ENCODE measurements at places on chromosomes 2 and 18. TPM values are rescaled to one million over a fixed set of nuclear protein-coding genes. Genes with fewer than 3 reads are reported as not detected.

ITGB6 gene
- 0.09 TPM for total RNA-seq

CARF gene
- 20.9 TPM for total RNA-seq

- H3K27me3 ChIP-seq, result no peaks in the 10 kb centered on the region
- peaks cover 28% of the 10 kb centered on the region for H3K36me3 ChIP-seq
- H3K27ac ChIP-seq, result no peak overlapping the region
- no peak overlapping the region for H3K4me3 ChIP-seq
These were observed 21.5 kb downstream of the GPR155 start for GRCh38 chr2:174465327-174465726.

- H3K27ac ChIP-seq, result no peak overlapping the region
- no peak for DNase-seq
- H3K36me3 ChIP-seq, result no peaks in the 10 kb centered on the region
These were observed 292.1 kb downstream of the SLC4A3 start for GRCh38 chr2:219919506-219919905.

DNA sequence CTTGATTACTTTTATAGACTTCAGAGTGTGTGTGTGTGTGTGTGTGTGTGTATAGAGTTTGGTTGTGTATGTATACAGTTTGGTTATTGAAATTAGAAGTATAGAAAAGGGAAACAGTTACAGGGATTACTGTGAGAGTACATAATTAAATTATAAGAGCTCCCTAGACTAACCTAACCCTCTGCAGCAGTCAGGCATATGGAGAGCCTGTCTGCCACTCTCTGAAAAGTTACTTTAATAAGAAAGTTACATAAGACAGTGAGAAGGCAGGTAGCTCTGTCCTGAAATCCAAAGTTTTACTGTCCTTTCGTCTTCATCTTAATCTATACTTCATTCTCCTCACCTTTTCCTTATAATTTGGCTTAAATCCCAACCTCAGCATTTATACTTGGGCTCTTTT, 71.5 kb upstream of the EPB41L5 start:
- DNase-seq, result no peak
- H3K27ac ChIP-seq, result no peak overlapping the region
- no peaks in the 10 kb centered on the region for H3K27me3 ChIP-seq
- H3K4me1 ChIP-seq, result peaks cover 5% of the 10 kb centered on the region

DNA sequence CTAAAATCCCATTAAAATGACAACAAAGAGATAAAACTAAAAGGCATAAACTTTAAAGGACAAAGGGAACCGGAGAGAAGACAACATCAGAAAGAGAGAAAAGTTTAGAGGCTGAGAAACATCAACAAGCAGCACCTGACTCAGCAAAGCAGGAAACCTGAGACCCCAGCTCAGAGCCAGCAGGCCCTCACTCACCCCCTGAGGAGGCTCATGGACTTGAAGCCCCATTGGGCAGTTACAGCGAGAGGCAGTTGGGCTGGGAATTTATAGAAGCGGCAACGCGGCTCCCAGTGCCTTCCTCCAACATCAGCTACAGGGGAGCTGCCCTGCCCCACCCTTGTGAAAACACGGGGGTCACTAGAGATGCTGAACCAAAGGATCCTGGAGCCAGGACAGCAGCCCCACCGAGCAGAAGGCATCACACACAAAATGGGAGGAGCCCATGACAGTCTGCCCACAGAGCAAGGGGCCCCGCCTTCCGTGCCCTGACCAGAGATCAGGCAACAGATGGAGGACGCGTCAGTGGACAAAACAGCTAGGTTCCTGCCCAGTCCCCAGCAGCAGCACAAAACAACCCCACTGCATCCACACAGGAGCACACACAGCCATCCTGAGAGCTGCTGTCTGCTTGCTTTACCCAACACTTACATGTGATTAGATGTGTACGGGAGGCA, 52.7 kb downstream of the CMPK2 start:
- no peak for DNase-seq
- H3K27ac ChIP-seq, result no peak overlapping the region
- H3K27me3 ChIP-seq, result no peaks in the 10 kb centered on the region
- H3K4me1 ChIP-seq, result no peaks in the 10 kb centered on the region

DNA sequence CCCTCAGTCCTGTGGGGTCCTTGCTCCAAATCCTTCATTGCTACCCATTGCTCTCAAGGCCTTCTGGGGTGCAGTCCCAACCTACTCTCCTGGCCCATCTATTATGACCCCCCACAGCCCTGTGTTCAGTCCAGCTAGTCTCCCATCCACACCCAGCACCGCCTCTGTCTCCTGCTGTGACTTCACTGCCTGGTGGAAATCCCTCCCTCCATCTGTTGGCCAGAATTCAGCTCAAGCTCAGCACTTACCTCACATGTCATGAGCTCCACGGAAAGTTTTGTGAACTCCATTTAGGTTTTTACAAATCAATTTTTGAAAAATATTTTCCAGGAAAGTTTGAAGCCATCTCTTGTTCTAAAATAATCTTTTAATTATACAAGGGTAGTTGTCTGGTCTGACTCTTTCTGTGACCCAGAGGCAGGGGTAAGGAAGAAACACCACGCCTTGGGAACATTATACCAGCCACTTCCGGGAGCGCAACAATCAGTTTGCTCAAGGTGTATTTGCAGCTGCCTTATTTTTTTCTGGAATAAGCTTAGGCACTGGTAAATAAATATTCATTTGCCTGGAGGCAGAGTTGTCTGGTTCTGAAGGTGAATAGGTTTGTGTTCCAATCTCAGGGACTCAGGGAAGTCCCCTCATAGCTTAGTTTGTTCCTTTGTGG, 110.8 kb downstream of the VIT start:
- no peaks in the 10 kb centered on the region for H3K36me3 ChIP-seq
- peaks cover 11% of the 10 kb centered on the region for H3K27me3 ChIP-seq
- H3K4me3 ChIP-seq, result no peak overlapping the region

- peaks cover 21% of the 10 kb centered on the region for H3K4me1 ChIP-seq
- H3K27ac ChIP-seq, result peak overlapping the region; percentile 35
- no peaks in the 10 kb centered on the region for H3K27me3 ChIP-seq
- DNase-seq, result peak; percentile 45
- no peaks in the 10 kb centered on the region for H3K36me3 ChIP-seq
- peak overlapping the region; percentile 61 for H3K4me3 ChIP-seq
These were observed 680 bp downstream of the DTNB start for GRCh38 chr2:25672494-25673299.

DNA sequence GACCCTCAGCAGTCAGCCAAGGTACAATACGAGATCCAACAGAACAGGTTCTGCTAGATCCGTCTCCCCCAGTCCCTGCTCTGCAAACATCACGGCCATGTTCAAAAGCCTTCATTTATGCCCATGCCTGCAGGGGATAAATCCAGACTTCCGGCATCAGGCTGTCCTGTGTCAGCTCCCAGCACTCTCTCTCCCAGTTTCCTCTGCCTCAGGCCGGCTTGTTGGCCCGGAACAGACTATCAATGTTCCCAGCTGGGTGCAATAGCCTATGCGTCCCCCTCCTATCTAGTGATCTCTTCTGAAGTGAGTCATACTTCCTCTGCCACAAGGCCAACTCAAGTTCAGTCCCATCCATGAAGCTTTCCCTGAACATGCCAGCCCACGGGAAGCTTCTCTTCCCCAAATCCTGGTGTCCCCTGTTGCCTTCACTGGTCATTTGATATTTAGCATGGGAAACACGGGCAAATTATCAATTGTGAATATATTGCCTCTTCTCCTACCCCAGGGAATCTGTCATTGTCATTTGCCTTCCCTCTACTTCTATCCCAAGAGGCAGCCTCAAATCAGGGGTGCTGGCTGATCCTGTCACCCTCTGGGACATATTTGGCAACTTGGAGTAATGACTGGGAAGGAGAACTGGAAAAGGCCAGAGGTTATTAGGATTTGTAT, 51.1 kb downstream of the CAPN13 start:
- no peak for DNase-seq
- no peaks in the 10 kb centered on the region for H3K36me3 ChIP-seq
- H3K27ac ChIP-seq, result no peak overlapping the region

CKAP2L gene
- 0.32 TPM for total RNA-seq

DES gene
- not detected for total RNA-seq
